G401 (cell line): ENCODE measurements at places on chromosomes 3 and 15.

DNA sequence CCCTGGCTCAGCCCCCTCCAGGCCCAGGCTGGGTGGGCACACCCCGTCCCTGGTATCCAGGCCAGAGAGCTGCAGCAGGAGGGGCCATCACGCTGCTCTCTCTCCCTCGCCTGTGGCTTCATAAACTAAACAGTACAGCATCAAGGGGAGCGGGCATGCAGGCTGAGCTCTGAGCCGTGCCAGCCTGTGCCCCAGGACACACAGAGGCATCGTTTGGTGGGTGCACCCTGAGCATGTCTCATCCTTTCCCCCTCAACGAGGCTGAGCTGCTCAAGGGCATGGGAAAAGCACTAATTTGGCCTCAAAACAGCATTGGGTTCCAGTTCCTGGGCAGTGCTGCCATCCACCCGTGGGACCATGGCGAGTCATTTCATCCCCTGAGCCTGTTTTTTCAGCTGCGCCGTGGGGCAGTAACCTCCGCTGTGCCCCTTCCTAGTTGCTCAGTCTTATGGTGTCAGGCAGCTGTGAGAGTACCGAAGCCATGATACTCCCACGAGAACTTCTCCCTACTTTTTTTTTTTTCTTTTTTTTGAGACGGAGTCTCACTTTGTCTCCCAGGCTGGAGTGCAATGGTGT, 79.6 kb downstream of the CPN2 start:
- DNase-seq: no peak

DNA sequence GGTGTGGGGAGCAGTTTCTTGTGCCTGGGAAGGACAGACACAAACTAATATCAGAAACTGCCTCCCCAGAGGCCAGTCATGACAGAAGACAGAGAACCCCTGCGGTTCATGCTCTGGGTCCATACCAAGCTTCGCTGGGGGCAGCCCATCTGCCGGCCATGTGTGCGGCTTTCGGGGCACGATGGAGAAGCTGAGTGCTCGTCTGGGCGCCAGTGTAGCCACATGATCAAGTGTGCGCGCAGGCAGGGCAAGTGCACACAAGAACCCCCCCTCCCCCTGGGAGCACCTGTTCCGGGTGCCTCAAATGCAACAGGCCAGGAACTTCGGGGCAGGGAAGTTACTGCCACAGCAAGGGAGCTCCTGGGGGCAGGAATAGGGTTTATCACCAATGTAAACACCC, 1.8 kb downstream of the ADAMTS17 start:
- DNase-seq: no peak

- peak; percentile 9 for DNase-seq
Measured at GRCh38 chr3:63585927-63586326, 66.5 kb upstream of the SNTN start.

DNA sequence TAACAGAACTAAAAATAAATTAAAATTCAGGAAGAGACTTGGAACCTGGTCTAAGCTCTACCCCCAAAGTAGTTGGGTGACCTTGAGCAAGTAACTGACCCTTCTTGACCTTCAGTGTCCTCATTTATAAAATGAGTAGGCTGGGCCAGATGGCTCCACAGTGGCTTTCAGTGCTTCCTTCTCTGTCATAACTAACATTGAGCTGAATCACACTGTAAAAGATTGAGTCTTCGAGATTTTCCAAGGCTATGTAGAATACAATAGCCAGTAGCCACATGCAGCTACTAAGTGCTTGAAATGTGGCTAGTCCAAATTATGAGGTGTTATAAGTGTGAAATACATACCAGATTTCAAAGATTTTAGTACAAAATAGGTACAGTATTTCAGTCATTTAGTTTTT, 313.3 kb downstream of the MECOM start:
- no peak for DNase-seq

GRCh38 chr15:61034678-61035291, 194.3 kb downstream of the RORA start:
- DNase-seq: no peak

DNA sequence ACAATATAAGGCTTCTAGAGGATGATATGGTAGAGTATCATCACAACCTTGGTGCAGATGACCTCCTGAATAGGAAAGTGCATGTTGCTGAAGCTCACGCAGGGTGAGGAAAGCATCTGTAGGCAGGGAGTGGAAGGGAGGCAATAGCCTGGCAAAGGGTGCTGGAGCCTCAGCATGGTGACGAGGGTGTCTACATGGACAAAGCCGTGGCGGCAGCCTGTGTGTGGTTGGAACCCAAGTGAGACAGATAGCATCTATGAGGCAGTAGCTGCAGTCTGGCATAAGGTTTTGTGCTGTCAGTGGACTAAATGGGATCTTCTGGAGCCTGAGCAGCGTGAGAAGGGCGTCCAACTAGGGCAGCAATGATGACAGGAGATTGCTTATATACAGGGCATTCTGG, 132.5 kb downstream of the DLG1 start:
- peak; percentile 57 for DNase-seq

DNA sequence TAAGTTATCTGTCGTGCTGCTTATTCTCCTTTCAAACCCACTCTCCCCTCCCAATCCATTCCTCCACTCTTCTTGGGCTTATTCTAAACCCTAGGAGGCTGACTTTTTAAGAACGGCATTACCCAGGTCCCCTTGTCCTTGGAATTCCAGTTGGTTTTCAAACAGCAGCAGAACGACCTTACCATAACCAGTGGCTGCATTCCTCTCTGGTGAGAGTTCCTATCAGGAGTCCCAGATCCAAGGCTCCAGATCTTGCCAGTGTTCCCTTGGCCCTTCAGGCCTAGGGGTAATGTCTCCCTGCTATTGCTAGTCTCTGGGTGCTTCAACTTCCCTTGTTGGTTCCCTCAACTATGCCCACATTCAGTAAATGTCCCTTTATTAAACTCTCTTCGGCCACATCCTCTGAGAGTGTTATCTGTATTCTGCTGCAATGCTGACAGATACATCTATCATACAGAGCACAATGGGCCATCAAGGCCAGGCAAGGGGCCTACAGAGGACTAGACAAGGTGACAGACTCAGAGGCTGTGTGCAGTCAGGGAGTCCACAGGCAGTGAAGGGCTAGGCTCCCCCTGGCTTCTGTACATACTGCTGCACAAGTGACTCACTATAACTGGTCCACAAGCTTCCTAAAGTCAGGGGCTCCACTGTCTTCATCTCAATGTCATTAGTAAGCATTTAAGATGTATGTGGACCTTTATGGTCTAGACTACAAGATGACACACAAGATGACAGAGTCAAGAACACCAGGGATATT, 10.1 kb downstream of the LYSMD2 start:
- DNase-seq: peak; percentile 27

DNA sequence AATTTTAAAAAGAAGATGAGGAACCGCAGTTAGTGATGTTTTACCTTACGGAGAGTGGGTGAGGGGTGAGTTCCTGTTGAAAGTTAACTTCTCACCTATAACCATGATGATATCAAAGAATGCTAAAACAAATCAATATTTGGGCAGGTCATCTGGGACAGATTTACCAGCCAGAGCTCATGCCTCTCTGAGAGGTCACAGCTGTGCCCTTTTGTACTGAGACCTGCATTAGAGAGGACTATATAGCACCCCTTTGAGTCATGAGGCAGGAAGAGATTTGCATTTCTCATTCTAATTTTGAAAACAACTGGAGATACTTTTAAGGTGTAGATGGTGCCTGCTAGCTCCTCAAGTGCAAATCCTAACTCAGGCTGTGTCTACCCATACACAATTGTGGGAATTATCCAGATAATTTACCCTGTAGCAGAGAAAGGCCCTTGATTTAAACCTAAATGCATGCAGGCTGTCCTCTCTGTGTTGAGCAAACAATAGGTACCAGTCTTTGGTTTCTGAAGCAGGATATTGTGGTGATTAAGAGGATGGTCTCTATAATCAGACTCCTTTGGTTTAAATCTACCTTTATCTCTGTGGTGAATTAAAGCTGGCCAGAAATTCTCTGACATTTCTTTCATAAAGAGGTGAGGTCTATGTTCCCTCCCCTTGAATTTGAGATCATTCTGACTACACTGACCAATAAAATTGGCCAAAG, 5.8 kb upstream of the TM4SF4 start:
- no peak for DNase-seq

DNA sequence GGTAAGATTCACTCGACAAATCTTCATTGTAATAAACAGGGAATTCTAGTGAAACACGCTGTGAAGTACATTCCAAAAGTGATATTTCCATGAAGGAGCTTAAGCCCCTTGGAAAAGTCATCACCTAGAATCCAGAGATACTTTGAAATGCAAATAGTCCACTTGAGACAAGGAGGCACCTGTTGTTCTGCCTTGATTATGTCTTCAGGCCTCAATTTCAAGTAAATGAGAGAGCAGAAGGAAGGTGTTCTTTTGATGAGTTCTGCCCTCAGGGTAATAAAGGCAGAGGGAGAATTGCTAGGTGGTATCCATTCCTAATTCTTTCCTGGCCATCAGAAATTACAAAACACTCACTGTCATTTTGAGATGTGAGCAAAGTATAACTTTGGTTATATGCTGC, 162.1 kb downstream of the CADM2 start:
- DNase-seq: no peak

GRCh38 chr3:136277634-136278033, 27.5 kb downstream of the PCCB start:
- peak; percentile 91 for DNase-seq

DNA sequence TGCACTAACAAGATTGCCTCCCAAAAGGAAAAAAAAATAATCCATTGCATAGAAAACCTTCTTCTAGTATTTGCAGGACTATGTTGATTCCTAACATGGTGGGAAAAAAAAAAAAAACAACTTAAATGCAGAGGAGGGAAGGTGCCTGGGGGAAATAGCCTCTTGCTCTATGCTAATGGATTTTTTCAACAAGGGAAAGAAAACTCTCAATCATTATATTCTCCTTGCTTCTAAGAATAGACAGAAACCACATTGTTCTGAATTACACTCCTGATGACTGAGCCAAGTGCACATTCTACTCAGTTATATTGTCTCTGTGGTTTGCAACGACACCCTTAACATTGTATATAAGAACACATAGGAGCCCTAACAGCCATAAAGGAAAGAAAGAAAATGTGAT, 760.2 kb downstream of the NAALADL2 start:
- DNase-seq: no peak
